Hematopoietic multipotent progenitor cell treated with erythropoietin and hydrocortisone succinate and interleukin-3 and kit ligand, for 8 days (in vitro differentiated cells): ENCODE measurements at places on chromosomes 5 and 9.

DNA sequence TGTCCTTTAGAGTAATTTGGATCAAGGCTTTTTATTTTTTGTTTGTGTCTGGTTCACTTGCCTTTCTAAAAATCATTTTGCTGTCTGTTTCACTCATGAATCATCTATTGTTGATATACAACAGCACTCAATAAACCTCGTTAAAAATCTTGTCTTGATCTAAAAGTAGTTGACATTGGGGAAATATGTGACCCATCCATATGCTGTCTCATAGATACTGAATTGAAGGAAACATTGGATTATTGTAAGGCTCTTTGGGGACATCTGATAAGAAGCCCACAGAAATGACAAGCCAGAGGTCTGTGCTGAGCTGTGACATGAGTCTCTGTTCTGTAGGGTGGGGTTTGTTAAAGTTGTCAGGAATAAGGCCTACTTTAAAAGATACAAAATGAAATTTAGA is 208.0 kb downstream of the PDZD2 start:
- peak; percentile 46 for DNase-seq

- DNase-seq: no peak
Measured at GRCh38 chr5:103345461-103345860, 86.9 kb downstream of the MACIR start.

- no peak for DNase-seq
Measured at GRCh38 chr5:33929925-33930690, 6.1 kb upstream of the RXFP3 start.

DNA sequence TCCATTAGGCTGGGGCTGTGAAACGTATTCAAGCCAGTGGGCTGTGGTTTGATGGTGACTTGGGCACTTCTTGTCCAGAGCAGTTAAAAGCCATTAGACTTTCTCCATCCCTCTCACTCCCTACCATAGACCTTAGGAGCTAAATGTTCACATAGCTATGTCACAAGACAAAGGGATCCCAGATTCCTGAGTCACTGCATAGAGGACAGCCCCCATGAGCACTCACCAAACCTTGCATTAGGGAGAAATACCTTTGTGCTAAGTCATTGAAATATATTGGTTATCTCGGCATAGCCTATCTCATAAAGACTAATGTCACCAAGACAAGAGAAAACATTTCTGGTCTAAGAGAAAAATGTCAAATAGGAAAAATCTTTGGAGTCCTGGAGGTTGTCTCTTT is 104.3 kb downstream of the TRPM6 start:
- no peak for DNase-seq

DNA sequence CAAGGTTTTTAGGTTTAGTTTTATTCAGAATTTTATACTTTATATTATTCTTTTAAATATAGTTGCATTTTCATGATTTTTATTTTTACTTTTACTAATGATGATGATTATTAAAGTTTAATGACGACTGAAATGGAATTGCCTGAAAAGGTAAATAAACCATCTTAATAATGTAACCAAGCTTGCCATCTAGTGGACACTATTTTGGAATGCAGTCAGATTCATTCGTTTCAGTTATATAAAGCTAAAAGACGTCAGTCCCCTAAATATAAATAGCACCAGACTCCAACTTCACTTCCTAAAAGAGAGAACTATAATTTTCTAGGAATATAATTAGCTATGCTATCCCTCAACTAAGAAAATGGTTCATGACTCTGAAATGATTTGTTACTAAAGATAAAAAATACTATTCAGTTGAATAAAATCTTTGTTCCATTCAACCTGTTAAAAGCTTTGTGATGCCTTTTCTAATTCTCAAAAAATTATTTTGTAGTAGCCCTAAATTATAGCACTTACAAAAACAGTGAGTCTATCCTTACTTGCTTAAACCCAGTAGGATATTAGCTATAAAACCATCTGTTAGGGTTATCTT is 19.9 kb downstream of the ABITRAM start:
- peak; percentile 65 for DNase-seq

- DNase-seq: peak; percentile 73
Measured at GRCh38 chr5:141521244-141521781, 32.4 kb downstream of the PCDHGC5 start.

DNA sequence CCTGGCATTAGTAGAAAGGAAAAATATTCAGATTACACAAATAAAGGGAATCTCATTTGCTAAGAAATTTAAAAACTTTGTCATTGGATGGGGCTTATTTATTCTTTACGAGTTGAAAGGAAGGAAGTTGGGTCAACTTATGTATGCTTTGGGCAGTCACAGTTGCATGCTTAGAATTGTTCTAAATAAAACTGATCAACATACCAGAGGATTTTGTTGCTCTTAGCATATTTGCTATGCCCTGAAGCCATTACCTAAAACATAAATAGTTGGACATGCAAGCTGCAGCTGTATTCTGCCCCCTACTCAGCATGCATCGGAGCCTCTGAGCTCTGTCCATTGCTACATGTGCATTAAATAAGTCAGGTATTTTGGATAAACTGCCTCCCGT is 172.7 kb upstream of the MEF2C start:
- DNase-seq: peak; percentile 19

GRCh38 chr9:92563116-92564100 is 27.6 kb upstream of the ECM2 start:
- no peak for DNase-seq

GRCh38 chr5:139772927-139773690 is 22.5 kb upstream of the PSD2 start:
- no peak for DNase-seq
